Hippocampal formation (tissue), 2 donors: ENCODE measurements at places on chromosomes 13 and 19.

DNA sequence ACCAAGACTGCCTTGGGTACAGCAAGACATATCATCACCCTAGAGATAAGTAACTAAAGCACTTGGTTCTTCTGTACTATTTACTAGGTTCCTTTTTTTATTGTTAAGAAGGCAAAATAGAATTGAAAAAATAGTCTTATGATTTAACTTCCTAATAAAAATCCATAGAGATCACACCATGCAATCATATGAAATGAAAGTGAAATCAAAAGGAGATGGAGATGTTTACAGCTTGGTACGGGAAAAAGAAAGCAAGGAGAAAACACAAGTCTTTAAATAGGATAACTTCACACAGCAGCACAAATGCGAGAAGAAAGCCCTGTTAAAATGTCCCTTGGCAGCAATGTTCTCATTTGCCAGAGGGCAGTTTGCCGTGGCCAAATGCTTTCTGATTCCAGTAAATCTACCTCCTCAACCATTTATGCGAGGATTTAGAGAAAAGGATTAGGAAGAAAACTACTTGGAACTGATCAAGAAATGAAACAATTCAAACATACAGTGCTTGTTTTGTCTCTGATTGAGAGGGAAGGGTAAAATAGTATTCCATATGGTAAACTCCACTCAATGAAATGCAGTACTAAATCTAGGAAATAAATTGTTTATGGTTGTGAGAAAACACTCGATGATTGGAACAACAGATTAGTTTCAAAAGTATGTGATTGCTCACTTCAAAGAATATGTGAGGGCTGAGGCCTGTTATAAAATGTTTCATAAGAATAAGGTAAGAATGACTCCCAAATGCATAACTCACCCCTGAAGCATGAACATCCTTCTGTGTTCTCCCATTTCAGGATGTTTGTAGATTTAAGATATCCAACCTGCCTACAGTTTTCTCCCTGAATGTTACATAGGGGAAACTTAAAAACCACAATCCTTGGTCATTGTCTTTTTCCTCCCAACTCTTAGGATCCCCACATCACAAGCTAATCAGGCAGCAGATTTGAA, 487.8 kb downstream of the DACH1 start:
- no peak for DNase-seq

- no peak for DNase-seq
Observed at GRCh38 chr13:74661851-74662250, 527.6 kb upstream of the KLF12 start.

- peak; percentile 31 for DNase-seq
Observed at GRCh38 chr13:92830821-92831220, 395.8 kb upstream of the GPC6 start.

DNA sequence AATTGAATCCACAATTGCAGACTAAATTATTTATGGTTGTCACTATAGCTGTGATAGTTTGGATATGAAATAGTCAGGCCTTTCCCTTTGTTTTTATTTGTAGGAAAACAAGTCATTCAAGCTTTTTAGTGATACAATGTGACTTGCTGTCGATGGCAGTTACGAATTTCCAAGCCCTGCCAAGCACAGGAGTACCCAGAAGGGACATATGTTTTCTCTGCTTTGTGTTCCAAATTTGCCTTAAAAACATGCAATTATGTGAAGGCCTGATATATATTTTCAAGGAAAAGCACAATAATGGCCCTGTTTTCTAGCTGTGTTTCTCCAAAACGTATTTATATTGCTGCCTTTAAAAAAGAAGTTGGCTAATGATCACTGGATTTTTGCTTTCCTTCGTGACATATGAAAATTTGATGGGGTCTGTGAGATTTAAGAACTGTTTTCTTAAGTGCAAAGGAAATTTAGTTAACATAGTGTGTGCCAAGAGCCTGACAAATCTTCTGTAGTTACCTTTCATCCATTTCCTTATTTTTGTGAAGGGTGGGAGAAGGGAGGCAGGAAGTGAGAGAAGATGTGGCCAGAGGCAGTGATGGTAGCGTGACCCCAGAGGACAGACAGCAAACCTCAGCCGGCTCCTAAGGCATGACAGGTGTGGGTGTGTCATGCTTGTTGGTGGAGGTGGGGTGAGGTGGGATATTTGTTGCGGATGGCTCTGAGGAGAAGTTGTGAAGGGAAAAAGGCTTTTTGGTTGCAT, 79.6 kb downstream of the TEX26 start:
- no peak for DNase-seq

GRCh38 chr13:83274679-83275078, 607.6 kb downstream of the SLITRK1 start:
- DNase-seq = no peak

- no peak for DNase-seq
Observed at GRCh38 chr19:2992958-2993357, 15.6 kb downstream of the TLE6 start.

- DNase-seq = peak; percentile 32
Observed at GRCh38 chr19:16327911-16328823, 3.5 kb downstream of the KLF2 start.

DNA sequence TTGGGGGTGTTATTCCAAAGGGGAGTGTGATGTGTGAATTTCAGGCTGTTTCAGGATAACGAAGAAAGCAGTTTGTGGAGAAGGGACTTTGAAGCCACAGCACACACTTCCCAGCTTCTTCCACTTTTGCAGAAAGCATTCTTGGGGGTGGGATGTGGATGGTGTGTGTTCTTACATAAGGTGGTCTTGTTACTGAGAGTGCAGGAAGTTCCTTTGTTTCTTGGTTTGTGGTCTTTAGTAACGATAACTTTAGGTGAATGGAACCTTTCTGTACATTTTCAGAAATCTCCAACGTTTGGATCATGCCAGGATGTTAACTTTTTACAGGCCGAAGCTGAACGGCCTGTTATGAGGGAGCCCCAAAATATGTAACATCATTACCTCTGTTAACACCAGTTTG, 251.8 kb downstream of the KCNRG start:
- DNase-seq = no peak

GRCh38 chr13:23140492-23140891, 40.3 kb upstream of the SGCG start:
- DNase-seq = no peak

- no peak for DNase-seq
Observed at GRCh38 chr13:29878101-29878500, 27.7 kb upstream of the UBL3 start.

DNA sequence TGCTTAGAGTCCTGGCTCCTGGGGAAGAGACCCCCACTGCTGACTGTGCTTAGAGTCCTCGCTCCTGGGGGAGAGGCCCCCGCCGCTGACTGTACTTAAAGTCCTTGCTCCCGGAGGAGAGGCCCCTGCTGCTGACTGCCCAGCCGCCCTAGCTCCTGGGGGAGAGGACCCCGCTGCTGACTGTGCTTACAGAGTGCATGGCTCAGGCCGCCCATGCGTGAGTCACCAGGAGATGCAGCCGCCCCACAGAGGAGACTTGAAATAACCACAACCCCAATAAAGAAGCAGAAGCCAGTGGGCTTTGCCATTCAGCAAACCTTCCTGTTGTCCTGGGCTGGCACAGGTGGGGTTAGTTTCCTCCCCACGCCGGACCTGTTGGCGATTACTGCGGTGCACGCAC, 79.2 kb upstream of the C13orf46 start:
- DNase-seq = no peak

GRCh38 chr13:51549050-51549449, 35.2 kb upstream of the WDFY2 start:
- DNase-seq = no peak

DNA sequence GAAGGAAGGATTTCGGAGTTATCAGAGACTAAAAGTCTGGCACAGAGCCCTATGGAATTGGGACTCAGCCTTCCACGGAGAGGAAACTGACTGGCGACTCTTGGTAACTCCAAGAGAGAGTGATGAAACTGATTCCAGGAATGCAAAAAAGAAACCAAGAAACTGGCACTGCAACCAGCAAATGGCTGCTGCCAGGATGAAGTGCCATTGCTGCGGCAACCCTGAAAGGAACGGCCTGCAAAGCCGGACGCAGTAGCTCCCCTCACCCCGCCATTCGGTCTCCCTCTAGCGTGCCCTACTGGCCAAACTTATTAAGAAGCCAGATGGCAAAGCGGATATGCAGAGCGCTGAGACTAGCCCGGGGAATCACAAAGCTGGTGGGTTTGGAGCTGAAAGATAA, 236.0 kb downstream of the PCDH9 start:
- DNase-seq = peak; percentile 92

GRCh38 chr19:53915000-53915399, 5.9 kb downstream of the CACNG7 start:
- no peak for DNase-seq

GRCh38 chr19:40499320-40499719, 32.5 kb downstream of the SPTBN4 start:
- DNase-seq = no peak

- no peak for DNase-seq
Observed at GRCh38 chr13:113604186-113604585, 19.6 kb downstream of the TFDP1 start.

- DNase-seq = no peak
Observed at GRCh38 chr19:28744014-28744413, 468.9 kb downstream of the UQCRFS1 start.

DNA sequence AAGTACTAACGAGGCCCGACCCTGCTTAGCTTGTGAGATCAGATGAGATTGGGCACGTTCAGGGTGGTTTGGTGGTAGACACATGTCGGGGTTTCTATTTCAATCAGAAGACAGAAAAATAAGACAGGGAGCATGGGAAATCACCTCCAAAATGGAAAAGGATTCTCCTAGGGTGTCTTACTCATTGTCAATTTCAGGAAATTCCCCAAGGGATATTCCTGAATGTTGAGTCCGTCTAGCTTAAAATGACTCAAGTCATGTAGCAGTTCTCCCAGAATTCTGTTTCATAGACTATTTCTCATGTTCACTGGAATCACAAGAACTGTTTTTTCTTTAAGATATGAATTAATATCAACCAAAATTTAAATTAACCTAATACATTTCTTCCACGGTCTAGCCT, 380.1 kb downstream of the EFNB2 start:
- no peak for DNase-seq

DNA sequence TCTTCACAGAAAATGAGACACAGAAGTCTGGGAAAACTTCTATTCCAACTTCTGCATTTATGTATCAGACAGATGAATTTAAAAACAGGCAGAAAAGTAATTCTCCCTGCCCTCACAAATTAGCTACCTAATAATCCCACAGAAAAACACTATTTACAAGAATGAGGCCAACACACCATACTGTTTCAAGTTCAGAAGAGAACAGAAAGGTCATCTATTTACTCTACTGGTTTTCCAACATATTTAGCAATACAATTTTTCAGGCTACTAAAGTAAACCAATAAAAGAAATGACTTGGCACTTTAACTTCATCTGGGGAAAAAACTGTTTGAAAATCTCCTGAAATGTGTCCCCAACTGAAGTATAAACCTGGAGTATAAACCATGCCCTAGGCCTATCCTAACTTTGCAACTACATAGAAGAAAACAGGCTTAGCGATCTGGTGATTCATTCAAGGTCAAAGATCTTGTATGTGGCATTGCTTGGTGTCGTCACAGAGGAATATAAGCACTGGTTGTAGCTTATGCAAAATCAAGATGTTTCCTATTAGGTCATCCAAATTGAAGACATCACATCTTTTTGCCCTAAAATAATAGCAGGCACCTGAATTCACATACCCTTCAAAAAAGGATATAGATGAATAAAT, 20.1 kb upstream of the EBPL start:
- DNase-seq = no peak

GRCh38 chr13:99404005-99404755, 97.0 kb upstream of the GPR183 start:
- DNase-seq = no peak
